Testis (tissue), 5 donors: ENCODE measurements at places on chromosomes 6 and 20. TPM values are rescaled to one million over a fixed set of nuclear protein-coding genes. Genes with fewer than 3 reads are reported as not detected.
A peak's percentile ranks its signal among the peaks of the same experiment; 100 is the strongest.

GRCh38 chr6:107784669-107785068 is 39.4 kb downstream of the SCML4 start:
- H3K27ac ChIP-seq = no peak overlapping the region
- DNase-seq = no peak
- H3K27me3 ChIP-seq = no peaks in the 10 kb centered on the region
- no peaks in the 10 kb centered on the region for H3K4me1 ChIP-seq

GRCh38 chr20:17765584-17765983 is 65.8 kb downstream of the BANF2 start:
- no peaks in the 10 kb centered on the region for H3K27me3 ChIP-seq
- H3K4me3 ChIP-seq = no peak overlapping the region
- H3K27ac ChIP-seq = no peak overlapping the region
- H3K4me1 ChIP-seq = no peaks in the 10 kb centered on the region

ID4 gene
- 130 TPM for total RNA-seq

GRCh38 chr6:40192516-40192915 is 258.3 kb upstream of the MOCS1 start:
- no peak overlapping the region for H3K4me3 ChIP-seq
- H3K36me3 ChIP-seq = no peaks in the 10 kb centered on the region
- no peak overlapping the region for H3K27ac ChIP-seq
- H3K4me1 ChIP-seq = no peaks in the 10 kb centered on the region
- DNase-seq = no peak

- H3K27ac ChIP-seq = no peak overlapping the region
- no peak overlapping the region for H3K4me3 ChIP-seq
- H3K27me3 ChIP-seq = no peaks in the 10 kb centered on the region
- no peaks in the 10 kb centered on the region for H3K36me3 ChIP-seq
Measured at GRCh38 chr20:56801971-56802755, 173.1 kb downstream of the TFAP2C start.

CST5 gene
- total RNA-seq = not detected

TSBP1 gene
- 11.8 TPM for total RNA-seq

- no peaks in the 10 kb centered on the region for H3K4me1 ChIP-seq
- H3K27me3 ChIP-seq = no peaks in the 10 kb centered on the region
- no peak overlapping the region for H3K4me3 ChIP-seq
- no peaks in the 10 kb centered on the region for H3K36me3 ChIP-seq
Measured at GRCh38 chr6:166507809-166508564, 78.5 kb downstream of the RAMACL start.

GRCh38 chr6:128512296-128512695 is 8.1 kb downstream of the PTPRK start:
- H3K27me3 ChIP-seq = no peaks in the 10 kb centered on the region
- no peaks in the 10 kb centered on the region for H3K36me3 ChIP-seq
- no peak overlapping the region for H3K4me3 ChIP-seq
- no peak overlapping the region for H3K27ac ChIP-seq
- H3K4me1 ChIP-seq = no peaks in the 10 kb centered on the region

DNA sequence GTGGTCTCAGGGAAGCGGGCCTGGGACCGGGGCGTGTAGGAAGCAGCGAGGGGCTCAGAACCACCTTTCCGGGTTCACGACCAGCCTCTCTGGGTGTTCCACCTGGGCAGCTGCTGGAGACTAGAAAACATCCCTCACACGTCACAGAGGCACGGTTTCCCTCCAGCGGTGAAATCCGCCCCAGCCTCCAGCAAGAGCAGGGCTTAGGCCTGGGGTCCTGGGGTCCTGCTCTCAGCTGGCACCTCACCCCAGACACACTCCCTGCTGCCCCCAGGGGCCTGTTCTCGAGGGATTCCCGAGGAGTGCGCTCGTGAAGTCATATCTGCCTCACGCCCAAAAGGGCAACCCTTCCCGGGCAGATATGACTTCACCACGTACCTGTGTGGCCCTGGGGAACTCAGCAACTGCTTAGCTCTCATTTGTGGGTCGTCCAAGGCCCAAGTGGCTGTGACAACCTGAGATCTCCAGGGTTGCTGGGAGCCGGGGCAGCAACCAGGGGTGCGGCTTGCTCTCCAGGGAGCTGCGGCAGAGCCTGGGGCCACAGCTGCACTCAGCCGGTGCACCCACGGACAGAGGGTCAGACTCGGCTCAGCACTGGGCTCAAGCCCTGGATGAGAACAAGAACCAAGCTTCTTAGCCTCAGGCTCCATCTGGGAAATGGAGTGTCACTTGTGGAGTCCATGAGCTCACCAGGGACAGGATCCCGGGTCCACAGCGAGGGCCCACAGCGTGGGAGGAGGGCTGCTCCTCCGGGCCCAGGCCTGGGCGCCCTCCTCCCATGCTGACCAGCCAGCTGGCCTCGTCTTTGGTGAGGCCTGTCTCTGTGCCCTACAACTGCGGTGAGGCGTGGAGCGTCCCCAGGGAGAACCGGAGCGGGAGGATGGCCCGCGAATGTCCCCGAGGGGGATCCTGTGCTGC is 661 bp downstream of the FNDC11 start:
- H3K27ac ChIP-seq = no peak overlapping the region
- H3K4me3 ChIP-seq = no peak overlapping the region
- H3K4me1 ChIP-seq = peaks cover 6% of the 10 kb centered on the region
- H3K36me3 ChIP-seq = no peaks in the 10 kb centered on the region

- H3K36me3 ChIP-seq = no peaks in the 10 kb centered on the region
- DNase-seq = peak; percentile 60
- no peak overlapping the region for H3K27ac ChIP-seq
Measured at GRCh38 chr6:147660334-147661311, 152.1 kb downstream of the SAMD5 start.

DNA sequence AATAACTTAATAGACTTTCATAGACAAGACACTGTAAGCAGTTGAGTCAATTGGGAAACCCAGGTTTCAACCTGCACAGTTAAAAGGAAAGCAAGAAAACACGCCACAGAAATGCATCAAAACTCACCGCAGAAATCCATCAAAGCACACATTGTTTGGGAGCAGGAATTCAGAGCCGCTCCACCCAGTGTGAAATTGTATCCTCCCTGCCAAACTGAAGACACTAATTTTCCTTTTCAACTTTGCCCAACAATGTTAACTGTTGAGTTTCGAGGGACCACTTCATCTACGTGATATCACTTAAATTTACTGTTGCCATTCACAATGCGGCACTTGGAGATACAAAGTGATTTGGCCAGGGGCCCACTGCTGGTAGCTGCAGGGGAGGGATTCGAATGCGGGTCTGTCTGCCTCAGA is 92.7 kb downstream of the DACT2 start:
- H3K4me1 ChIP-seq = no peaks in the 10 kb centered on the region
- H3K27me3 ChIP-seq = no peaks in the 10 kb centered on the region
- no peaks in the 10 kb centered on the region for H3K36me3 ChIP-seq
- H3K4me3 ChIP-seq = no peak overlapping the region
- no peak overlapping the region for H3K27ac ChIP-seq

GRCh38 chr6:17705428-17705777 is 1.3 kb downstream of the NUP153 start:
- no peak for DNase-seq
- H3K36me3 ChIP-seq = no peaks in the 10 kb centered on the region
- peak overlapping the region; percentile 97 for H3K27ac ChIP-seq
- H3K27me3 ChIP-seq = no peaks in the 10 kb centered on the region
- H3K4me3 ChIP-seq = peak overlapping the region; percentile 91

DNA sequence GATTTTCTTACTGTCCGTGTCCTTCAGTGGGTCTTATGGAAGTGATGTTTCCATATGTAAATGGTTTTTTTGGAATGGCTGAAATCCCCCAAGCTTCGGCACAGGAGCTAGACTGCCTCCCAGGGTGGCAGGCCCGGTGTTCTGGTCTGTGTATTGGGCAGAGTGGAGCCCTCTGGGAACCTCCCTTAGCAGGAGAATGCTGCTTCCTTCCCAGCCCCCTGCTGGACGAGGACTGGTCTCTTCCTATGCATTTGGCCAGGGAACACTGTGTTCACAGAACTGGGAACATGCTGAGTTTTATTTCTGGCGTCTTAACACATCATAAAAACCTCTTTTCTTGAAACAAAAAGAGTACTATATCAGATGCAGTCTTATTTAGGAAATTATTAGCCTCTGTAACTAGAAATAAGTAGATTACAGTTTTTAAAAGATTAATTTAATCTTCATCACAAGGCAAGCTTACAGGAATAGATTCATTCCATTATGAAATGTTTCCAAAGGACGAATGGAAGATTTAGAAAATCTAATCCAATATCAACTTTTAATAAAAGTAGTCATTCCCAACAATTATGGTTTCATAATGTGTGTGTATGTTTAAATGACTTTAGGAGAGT is 56.6 kb downstream of the SYTL3 start:
- H3K4me1 ChIP-seq = peaks cover 42% of the 10 kb centered on the region
- H3K36me3 ChIP-seq = no peaks in the 10 kb centered on the region
